ENCODE measurements at places on chromosomes 7 and 10.

DNA sequence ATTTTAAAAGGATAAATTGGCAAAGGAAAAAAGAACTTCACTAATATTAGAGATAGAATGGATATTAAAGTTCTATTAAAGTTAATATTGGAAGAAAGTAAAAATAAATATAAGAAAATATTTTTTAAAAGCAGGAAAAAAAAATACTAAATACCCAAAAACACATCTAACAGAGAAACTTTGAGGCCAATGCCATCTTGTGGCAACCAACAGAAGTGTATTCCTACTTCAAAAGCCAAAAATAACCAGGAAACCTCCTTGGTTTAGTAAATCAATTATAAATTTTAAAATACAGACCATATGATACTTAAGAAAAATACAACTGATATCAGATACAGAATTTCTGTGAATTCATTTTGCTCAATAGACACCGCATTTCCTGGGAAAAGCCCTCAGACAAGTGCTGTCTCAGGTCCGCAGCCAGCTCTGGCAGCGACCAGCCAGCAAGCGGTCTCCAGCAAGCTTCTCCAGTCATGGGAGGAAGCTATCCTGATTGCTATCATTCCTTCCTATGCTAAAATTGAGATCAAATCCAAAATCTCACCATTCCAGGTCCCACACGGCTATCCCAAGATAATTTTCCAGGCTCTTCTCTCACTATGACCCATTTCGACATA, 65.3 kb downstream of the LMBR1 start:
- DNase-seq = no peak

- peak; percentile 62 for DNase-seq
Observed at GRCh38 chr10:92544296-92544695, 29.6 kb downstream of the IDE start.

- peak; percentile 97 for DNase-seq
Observed at GRCh38 chr7:29408841-29409243, 154.8 kb upstream of the PRR15 start.

DNA sequence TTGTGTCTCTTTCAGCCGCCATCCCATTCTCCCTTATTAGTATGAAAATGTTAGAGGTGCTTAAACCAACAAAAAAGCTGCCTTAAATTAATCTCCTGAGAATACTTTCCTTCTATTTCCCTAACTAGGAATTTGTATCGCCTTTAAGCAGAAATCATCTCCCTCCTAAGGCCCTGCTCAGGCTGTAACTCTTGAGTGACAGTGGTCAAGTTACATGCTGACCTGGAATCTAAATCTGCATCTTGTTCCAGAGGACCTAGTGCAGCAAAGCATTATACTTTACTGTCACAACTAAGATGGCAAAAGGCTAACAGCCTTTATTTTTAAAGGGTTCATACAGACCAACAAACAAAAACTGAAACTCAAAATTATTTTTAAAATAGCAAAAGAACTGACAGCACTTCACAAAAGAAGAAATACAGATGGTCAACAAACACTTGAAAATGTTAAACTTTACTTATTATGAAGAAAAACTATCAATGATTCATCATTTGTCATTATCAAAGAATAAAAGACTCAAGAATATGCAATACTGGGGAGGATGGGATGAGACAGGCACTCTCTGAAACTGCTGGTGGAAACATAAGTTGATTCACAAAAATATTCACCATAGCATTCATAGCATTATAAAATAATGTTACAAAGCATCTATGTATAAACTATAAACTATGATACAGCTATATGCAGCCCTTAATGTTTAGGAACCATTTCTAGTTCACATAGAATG, 11.0 kb downstream of the CYREN start:
- no peak for DNase-seq

GRCh38 chr10:110613341-110613995, 30.7 kb upstream of the RBM20 start:
- DNase-seq = no peak

- DNase-seq = no peak
Observed at GRCh38 chr10:99565166-99565565, 32.4 kb downstream of the NKX2-3 start.

DNA sequence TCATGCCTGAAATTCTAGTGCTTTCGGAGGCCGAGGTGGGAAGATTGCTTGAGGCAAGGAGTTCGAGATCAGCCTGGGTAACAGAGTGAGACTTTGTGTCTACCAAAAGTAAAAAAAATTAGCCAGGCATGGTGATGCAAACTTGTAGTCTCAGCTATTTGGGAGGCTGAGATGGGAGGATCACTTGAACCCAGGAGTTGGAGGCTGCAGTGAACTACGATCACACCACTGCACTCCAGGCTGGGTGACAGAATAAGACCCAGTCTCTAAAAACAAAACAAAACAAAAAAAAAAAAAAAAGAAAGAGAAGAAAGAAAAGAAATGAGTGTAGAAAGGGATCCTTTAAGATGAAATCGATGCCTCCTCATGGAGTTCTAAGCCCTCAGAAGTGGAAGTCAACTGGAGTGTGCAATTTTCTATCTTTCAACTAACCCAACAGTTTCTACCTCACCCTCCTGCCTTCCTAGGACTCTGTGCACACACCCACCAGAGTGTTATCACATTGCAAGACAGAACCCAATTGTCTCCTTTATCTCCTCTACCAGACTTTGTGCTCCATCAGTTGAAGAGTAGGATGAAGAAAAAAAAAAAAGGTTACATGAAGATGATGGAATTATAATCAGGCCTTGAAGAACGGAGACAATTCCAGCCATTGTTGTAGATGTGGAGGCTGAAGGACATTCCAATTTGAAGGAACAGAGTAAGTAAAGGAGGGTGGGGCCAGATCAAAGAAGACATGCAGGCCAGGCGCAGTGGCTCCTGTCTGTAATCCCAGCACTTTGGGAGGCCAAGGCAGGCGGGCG, 26.9 kb downstream of the NYAP1 start:
- no peak for DNase-seq

- DNase-seq = peak; percentile 90
Observed at GRCh38 chr10:16828114-16828568, 10.9 kb upstream of the RSU1 start.

DNA sequence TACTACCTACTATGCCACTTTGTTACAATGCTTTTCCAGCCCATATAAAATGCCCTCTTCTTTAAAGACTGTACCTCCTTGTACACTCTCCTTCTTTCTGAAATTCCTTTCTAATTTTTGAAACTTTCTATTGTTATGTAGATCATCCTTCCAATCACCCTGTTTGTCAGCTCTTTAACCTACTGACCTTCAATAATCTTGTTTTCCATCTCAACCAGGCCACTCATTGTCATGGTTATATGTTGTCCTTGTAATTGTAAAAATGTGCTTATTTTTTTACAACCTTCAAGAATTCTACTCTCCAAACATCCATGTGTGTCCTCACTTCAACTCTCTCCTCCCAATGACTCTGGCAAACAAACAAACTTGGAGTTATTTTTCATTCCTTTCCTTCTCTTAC, 1172.6 kb upstream of the CELF2 start:
- no peak for DNase-seq

DNA sequence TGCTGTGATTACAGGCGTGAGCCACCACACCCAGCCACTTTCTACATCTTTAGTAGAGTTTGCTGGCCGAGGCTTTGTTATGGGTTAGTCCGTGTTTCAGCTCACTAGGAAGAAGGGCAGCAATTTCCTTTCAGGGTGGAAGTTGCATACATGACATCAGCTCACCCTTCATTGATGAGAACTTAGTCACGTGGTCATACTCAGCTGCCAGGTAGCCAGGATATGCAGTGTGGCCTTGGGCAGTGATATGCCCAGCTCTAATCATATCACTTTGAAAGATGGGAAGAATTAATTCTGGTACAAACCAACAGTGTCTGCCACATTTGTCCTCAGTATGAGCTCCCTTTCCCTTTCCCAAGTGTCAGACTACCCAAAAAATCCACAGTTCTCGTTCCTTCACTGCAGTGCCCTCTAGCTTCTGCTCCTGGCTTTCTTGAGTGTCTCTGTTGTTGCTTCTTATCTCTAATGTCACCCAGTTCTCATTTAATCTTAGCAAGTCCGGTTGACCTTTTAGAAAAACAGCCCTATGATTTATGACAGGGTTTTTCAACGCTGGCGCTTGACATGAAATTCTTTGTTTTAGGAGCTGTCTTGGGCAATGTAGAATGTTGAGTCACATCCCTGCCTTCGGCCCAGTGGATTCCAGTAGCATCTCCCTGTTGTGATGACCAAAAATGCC, 108.7 kb upstream of the ITGB1 start:
- DNase-seq = no peak

GRCh38 chr7:7970237-7970530, 1.6 kb downstream of the GLCCI1 start:
- DNase-seq = no peak

GRCh38 chr10:71278691-71279588, 40.1 kb upstream of the SLC29A3 start:
- DNase-seq = no peak

DNA sequence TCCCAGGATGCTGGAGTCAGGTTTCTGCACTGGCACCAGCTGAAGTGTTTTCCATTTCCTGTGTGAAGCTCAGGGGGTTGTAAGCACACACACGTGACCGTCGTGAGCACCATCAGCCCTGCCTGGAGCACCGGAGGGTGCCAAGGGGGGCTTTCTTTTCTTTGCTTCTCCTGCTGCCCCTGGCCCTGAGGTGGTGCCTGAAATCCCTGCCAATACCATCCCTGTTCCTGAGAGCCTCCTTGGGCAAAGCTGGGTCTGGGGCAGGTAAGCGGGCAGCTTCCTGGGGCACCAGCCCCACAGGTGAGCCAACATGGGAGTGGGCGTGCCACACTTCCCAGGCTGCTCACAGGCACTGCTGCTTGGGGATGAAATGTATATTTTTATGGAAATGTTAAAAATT, 593.6 kb downstream of the DNAJB6 start:
- no peak for DNase-seq

DNA sequence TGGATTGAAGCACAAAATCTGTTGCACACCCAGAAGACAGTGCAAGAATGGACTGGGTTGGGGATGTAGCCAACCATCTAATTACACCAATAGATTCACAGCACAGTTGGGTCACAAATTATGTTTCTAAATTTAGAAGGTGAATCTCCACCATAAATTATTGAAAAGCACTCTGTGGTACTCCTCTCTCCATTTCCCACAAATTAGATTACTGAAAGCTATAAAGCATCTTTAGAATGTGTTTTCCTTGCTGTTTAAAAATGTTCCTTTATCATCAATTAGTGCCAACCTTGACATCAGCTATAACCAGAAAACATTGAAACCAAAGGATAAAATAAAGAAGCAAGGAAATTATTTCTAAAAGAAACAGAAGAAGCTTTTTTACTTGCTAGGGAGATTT, 39.9 kb upstream of the HDAC9 start:
- no peak for DNase-seq

DNA sequence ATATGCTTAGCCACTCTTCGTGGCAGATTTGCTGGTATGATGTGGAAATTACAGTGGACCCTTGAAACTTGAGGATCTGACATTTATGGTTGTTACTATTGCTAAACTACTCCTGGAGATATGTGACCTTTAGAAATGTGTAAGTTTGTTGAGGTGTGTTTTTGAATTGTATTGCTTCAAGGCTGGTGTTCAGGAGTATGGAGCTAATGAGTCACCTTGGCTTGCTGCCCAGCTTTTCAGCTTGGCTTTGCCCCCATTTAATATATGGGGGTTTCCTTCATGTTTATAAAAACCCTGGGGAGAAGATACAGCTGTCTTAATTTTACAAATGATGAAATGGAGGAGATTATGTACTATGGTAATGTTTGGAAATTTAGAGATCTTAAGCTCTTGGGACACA, 11.6 kb downstream of the HBP1 start:
- no peak for DNase-seq

DNA sequence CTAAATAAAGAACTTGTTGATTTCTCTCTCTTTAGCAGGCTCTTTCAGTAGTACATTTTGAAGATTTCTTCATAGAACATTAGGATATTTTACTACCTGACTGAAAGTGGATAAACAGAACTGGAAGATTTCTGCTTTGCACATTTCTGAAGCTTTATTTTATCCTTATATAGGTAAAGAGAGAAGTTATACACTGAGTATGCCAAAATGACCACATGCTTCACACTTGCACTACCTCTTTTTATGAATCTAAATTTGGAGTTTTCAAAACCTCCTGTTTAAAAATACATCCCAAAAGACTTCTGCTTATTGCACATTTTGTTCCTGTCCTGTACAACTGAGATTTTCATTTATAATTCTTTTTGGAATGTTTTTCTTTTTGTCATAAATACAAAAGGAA, 197.4 kb upstream of the PRPS1L1 start:
- no peak for DNase-seq

DNA sequence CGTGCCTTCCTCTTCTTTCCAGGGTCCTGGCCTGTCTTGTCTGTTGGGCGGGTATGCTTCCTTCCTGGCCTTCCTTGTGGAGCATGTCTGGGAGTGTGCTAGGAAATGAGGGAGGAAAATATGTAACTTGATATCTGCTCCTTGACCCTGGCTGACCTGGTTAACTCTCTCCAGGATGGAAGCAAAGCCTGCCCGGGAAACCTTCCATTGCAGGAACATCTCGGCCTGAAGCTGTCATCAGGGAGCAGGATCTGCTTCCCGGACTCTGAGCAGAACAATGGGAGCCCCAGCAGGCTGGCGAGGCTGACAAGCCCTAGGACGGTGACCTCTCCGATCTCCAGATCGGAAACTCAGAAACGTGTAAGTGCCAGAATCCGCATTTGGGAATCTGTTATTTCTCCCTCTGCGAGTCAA, 340.3 kb downstream of the FRMD4A start:
- no peak for DNase-seq

DNA sequence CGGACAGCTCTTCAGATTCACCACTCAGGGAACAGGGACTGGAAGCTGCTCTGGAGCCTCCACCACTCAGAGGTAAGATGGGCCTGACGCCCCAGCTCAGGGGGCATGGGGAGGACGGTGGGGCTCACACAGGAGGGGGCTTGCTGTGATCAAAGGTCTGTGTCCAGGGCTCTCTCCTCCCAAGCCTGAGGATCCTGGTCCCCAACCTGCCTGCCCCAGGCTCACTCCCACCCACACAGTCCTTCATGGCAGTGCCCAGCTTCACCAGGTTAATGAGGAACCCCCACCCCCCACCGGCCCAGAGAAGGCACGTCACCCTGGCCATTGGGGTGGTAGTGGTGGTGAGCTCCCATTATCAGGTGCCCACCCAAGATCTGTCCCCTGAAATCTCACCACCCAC, 926.7 kb upstream of the ZNF722 start:
- no peak for DNase-seq

- DNase-seq = no peak
Observed at GRCh38 chr7:159056737-159057136, 87.9 kb downstream of the VIPR2 start.

- no peak for DNase-seq
Observed at GRCh38 chr7:150515248-150516147, 826 bp downstream of the GIMAP7 start.

All from trophoblast cell (in vitro differentiated cells and primary cell).